Pancreas (tissue), 10 donors: ENCODE measurements at places on chromosomes 2 and 18. TPM values are rescaled to one million over a fixed set of nuclear protein-coding genes. Genes with fewer than 3 reads are reported as not detected.

DNA sequence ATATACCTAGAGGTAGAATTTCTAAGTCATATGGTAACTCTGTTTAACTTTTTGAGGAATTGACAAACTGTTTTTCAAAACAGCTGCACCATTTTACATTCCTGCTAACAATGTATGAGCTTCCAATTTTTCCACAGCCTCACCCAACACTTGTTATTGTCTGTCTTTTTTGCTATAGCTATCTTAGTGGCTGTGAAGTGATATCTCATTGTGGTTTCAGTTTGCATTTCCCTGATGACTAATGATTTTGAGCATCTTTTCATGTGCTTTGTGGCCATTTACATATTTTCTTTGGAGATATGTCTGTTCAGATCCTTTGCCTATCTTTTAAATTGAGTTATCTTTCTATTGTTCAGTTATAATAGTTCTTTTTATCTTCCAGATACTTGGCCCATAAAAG, 273.8 kb downstream of the AGPS start:
- no peaks in the 10 kb centered on the region for H3K36me3 ChIP-seq
- H3K4me1 ChIP-seq = no peaks in the 10 kb centered on the region
- no peak overlapping the region for H3K27ac ChIP-seq

- DNase-seq = no peak
- peaks cover 34% of the 10 kb centered on the region for H3K4me1 ChIP-seq
- H3K27me3 ChIP-seq = no peaks in the 10 kb centered on the region
- no peak overlapping the region for H3K4me3 ChIP-seq
- no peak overlapping the region for H3K27ac ChIP-seq
Observed at GRCh38 chr2:173958198-173958846, 6.9 kb downstream of the SP3 start.

FABP1 gene
- polyA plus RNA-seq = 0.85 TPM

DHRS9 gene
- polyA plus RNA-seq = 0.27 TPM
